ENCODE measurements at places on chromosomes 16 and 17.

GRCh38 chr17:44820631-44821212 lies 9.4 kb downstream of the GJC1 start:
- no peak for DNase-seq

DNA sequence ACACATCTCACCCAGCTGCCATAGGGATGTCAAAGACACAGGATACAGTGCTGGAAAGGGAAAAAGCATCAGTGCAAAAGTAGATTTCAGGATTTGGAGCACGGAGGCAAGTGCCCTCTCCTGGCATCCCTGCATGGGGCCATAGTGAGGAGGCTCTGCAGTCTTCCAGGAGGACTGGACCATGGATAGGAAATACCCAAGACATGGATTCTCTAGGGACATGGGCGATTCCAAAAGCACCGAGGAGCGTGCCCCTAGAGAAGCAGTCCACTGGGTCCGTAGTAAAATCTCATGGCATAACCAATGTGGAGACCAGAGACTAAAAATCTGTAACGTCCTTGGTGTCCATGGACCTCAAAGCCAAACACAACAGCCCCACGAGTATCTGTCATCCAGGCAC lies 818.2 kb downstream of the KCNJ18 start:
- no peak for DNase-seq

- DNase-seq: no peak
Measured at GRCh38 chr16:86971251-86971650, 345.9 kb downstream of the C16orf95 start.

DNA sequence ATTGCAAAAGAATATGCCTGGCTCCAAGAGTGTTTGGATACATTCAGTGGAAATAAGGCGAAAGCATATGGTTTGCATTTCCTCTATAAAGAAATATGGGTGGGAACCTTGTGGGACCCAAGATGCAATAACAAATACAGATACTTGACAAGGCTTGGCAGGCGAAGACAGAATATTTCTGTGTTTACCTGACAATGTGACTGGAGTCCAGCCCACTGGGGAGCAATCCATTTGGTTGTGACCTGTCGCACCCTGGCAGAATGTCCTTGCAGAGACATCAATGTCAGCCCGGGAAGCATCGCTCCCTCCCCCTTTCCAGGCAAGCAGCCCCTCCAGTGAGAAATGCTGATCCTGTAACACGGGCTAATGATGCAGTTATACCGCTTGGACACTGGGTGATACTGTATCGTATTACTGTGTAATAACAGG lies 296.6 kb downstream of the MAF start:
- DNase-seq: no peak

DNA sequence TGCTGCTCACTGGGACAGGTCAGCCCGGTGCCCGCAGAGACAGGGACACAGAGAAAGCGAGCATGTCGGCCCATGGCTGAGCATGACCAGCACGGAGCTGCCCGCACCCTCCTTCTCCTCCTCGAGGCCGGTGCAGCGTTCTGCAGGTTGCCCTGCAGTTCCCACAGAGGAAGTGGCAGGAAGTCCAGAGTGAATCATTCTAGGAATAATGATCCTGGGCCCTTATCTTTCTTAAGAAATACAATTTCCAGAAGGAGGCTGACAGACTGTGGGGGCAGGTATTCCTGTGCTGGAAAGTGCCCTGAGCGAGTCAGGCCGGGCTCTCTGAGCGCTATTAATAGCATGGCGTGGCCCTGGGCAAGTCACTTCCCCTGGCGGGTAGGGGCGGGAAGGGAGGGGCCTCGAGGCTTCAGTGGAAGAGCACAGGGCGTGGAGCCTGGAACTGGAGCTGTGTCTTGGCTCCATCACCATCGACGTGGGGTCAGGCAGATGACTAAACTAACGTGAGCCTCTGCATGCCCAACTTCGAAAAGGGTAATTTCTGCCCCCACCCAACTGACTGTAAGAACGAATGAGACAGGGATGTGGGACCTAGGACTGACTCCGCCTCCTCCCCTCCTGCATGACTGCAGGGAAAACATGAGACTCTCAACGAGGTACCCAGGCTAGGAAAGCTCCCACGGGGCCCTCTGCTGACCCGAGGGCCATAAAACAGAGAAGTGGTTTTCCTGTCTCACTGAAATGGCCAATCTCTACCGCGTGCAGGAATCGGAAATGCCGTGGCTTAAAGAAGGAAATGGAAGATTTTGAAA lies 9.8 kb downstream of the TMEM204 start:
- DNase-seq: no peak

GRCh38 chr17:10177131-10177912 lies 21.1 kb downstream of the GAS7 start:
- no peak for DNase-seq

- peak; percentile 32 for DNase-seq
Measured at GRCh38 chr17:28570716-28571360, 486 bp downstream of the PIGS start.

DNA sequence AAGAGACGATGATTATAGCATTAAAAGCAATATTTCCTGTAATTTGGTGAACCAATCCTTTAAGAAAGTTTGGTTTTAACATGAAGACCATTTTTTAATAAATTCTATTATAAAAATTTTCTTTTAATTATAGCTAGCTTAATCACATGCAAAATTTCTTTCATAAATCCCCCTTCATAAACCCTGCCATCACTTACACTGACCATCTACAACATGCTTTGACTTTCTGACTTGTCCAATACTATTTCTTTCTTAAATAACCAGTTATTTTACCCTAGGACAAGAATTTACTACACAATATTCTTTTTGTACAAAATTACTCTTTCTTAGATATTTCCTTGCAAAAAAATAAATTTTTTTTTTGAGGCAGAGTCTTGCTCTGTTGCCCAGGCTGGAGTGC lies 1334.8 kb downstream of the CDH11 start:
- DNase-seq: no peak

- DNase-seq: no peak
Measured at GRCh38 chr17:7523033-7523432, 25.8 kb upstream of the TNFSF12 start.

Data from activated CD8-positive, alpha-beta memory T cell treated with anti-CD3 and anti-CD28 coated beads for 1 hour (primary cell).